D721Med (cell line): ENCODE measurements at places on chromosomes 1 and 21.

GRCh38 chr1:160727316-160727640, 11.8 kb upstream of the SLAMF7 start:
- no peak for DNase-seq

GRCh38 chr1:112954017-112954650, 1.9 kb downstream of the SLC16A1 start:
- no peak for DNase-seq

DNA sequence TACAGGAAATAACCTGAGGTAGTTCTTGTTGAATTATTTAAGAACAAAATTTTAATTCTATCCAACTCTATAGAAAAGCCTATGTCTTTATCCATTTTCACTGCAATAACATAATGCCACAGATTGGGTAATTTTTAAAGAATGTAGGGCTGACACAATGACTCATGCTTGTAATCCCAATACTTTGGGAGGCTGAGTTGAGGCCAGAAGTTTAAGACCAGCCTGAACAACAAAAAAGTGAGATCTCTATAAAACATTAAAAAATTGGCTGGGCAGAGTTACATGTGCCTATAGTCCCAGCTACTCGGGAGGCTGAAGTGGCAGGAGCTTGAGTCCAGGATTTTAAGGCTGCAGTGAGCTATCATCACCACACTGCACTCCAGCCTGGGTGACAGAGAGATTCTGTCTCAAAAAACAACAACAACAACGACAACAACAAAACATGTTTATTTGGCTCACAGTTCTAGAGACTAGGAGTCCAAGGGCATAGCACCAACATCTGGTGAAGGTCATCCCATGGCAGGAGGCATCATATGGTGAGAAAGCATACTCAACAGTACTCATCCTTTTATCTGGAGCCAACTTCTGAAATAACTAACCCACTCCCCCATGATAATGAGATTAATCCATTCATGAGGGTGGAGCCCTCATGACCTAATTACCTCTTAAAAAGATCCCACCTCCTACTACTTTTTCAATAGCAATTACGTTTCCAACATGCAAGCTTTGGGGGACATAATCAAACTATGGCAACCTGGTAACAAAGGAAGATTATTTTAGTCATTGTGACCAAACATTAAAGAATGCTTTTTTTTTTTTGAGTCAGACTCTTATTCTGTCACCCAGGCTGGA, 59.6 kb downstream of the ABL2 start:
- DNase-seq, result no peak

DNA sequence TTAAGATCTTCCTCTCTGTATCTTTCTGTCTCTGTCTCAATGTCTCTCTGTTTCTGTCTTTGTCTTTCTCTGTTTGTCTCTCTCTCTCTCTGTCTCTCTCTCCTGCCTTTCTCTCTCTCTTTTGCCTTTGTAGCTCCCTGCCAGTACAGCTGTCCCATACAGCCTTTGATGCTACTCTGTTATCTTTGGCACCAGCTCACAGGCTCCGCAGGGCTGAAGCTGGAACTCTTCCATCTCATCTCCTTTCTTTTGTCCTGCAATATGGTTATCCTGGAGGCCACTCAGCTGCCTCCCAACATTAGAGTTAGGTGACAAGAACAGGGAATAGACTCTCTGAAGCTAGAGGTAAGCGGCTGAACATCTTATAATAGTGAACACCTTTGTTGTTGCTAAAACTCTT, 354.3 kb upstream of the NEGR1 start:
- no peak for DNase-seq

- DNase-seq, result no peak
Observed at GRCh38 chr1:117565745-117566455, 39.9 kb upstream of the TENT5C start.

DNA sequence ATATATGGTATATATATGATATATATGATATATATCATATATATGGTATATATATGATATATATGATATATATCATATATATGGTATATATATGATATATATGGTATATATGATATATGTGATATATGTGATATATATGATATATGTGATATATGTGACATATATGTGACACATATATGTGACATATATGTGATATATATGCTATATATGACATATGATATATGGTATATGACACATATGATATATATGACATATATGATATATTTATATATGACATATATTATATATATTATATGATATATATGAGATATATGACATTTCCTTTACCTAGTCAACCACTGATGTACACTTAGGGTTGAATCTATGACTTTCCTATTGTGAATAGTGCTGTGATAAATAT, 36.1 kb upstream of the EEIG2 start:
- no peak for DNase-seq
